Stimulated activated CD8-positive, alpha-beta memory T cell treated with anti-CD3 and anti-CD28 coated beads, Interleukin-4, amount 100 ng/mL, for 4 hours (primary cell): ENCODE measurements at places on chromosomes 3 and 15.

- no peak for DNase-seq
Measured at GRCh38 chr3:185764980-185765370, 59.9 kb downstream of the IGF2BP2 start.

DNA sequence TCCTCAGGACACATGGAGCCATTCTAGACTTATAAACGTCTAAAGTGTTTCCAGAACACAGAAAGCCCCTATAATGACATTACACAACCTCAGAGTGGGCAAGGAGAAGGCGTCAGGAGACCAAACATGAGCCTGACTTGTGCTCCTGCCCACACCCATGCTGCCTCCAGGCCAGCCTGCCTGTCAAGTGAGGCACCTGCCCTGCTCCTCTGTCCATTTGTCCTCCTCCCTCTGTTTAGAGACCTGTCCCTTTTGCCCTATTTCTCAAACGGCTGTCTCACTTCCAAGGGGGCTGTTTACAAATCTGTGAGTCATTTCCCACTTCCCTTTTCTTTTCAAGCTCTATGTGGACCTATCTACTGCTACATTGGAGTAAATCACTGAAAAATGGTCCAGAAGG lies 21.0 kb downstream of the ZDHHC3 start:
- DNase-seq: no peak

GRCh38 chr3:133478624-133479023 lies 78.8 kb downstream of the BFSP2 start:
- no peak for DNase-seq

- no peak for DNase-seq
Measured at GRCh38 chr3:196619223-196619622, 20.3 kb upstream of the NRROS start.

DNA sequence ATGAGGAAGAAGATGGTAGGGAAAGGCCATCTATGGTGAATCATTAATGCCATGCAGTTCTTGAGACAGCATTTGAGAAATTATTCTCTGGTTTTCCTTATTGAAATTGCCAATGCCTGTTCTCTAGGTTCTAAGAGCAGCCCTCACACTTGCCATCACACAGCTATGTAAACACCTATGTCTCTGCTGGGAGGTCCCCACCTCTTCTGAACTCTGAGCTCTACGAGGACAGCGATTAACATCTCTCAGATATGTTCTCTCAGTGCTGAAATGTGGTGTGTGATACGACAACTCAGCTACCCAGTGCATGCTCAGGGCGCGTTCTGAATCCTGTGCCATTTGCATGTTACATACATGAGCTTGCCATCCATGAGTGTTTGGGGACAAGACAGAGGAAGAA lies 131.3 kb upstream of the CTDSPL start:
- no peak for DNase-seq

DNA sequence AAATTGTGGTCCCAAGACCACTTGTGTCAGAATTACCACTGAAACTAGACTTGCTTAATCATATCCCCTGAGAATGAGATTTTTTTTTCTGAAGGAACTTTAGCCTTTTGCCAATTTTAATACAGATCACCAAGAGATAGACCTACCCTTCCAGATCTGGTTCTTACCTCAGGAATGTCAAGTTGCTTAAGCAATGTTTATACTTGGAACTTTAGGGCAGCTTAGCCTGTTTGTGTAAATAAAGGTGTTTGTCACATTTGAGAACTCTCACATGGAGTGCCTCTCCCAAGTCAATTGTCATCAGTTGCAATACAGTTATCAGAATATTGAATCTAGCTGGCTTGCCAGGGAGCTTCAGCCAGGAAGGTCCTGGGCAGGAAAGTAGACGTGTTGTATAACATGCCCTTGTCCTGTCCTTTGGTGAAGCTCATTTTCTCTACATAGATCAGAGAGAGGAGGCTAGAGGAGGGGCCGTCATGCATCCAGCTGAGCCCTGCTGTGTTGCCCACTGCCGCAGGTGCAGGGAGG lies 3.9 kb downstream of the GPD1L start:
- DNase-seq: no peak

- no peak for DNase-seq
Measured at GRCh38 chr3:129690406-129690805, 83.9 kb upstream of the PLXND1 start.

DNA sequence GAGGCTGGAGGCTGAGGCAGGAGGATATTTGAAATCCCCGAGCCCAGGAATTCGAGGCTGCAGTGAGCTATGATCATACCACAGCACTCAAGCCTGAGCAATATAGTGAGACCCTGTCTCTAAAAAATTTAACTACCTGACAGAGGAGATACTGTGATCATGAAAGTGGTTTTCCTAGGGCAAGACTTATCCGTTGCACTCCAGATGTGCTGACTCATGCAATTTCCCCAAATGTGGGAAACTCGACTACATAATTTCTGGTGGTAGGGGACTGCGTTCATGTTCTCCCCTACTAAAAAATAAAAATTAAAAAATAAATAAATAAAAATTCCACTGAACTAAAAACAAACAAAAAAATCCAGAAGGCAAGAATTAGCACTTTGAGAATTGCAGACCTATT lies 271.7 kb downstream of the SHQ1 start:
- no peak for DNase-seq

DNA sequence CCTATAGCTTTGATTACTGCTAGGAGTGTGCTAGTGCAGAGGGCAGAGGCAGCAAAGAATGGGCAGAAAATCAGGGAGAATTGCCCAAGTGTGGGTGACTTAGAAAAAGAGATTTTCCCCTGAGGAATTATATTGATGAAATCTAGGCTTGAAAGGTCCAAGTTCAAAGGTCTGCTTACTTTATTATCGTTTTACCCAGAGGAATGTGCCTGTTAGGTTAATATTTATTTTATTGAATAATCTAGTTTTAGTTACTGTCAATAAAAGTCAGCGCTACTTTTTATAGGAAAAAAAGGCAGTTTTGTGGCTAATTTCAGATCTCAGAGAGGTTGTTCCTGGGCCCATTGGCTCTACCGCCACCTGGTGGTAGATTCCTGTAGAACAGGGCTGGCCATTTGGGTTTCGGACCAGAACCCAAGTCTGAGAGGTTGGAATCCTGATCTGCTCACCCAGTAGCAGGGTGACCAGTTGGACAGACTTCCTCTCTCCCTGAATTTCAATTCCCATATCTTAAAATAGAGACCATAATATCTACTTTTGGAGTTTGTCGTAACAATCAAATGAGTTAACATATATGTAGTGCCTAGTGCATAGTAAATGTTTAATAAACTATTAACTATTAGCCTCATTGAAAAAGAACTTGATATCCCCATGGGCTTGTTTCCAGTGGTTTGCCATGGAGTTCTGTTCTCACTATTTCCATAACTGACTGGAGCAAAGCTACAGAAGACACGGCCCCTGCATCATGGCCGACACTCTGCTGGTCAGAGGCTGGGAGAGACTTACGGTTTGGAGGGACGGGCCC lies 62.7 kb upstream of the ZNF148 start:
- peak; percentile 10 for DNase-seq

DNA sequence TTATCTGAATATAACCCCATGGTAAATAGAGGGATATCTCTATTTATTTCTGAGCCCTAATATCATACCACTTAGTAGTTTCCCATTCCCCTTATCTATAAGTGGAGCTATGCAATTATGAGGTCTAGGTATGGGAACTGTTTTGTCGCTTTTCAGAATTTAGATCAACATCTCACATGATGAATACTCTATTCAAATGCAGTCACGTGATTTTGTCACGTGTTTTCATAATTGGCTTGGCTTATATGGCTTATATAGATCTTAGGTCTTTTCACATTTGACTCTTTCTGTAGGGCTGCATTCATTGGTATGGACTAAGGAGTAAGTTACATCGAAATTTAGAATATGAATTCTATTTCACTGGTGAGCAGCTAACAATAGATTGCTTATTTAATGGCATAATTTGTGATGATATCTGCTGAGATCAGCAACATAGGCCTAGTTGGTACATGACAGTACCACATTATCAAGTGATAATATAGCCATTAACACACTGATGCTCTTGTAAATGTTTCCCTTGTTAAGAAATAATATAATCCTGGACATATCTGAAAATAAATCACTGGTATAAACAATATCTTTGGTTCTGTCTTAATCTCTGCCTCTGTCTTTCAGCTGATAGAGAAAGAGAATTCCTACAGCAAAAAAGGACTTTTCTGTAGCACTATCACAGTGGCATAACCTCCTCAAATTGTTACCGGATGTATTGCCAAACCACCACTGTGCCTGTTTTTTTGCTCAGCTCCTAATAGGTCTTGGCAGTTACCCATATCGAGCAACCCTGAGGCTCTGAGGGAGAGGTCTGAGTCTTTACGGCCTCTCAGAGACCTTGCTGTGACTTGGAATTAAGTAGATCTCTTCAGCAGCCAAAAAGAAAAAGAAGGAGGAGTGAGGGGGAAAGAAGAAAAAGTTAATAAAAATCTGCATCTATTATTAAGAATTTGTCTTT lies 357.1 kb downstream of the ZPLD1 start:
- no peak for DNase-seq

DNA sequence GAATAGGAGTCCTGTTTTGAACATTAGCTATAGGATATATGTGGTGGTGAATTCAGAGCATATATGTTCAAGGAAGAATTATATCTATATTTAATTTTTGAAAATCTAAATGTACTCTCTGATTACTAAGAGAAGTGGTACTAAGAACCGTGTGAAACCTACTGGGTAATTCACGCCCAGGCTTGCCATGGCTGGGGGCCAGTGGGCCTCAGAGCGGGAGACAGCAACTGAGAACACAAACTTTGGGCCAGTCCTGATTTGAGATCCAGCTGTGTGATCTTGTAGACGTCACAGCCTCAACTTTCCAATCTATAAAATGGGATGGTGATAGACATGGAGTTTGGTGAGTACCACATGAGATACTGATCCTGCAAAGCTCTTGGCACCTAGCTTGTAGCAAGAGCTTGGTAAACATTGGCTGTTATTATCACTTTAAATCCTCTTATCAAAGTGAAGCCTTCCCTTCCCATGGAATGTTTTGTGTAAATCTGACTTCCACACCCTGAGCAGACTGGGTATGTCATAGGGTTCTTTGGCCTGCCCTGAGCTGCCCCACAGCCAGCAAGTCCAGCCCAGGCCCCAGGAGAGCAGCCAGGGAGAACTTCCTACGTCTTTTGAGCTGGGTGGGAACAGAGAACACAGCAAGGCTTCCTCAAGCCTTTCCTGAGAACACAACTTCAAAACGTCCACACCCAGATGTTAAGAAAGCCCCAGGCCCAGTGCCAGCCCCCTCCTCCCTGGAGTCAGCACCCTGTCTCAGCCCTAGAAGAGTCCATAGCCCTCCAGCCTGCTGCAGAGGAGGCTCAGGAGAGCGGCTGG lies 8.2 kb upstream of the PAQR5 start:
- DNase-seq: no peak

GRCh38 chr3:97235611-97236315 lies 421.4 kb downstream of the EPHA6 start:
- DNase-seq: no peak

GRCh38 chr3:53772562-53772961 lies 73.7 kb downstream of the CHDH start:
- no peak for DNase-seq

DNA sequence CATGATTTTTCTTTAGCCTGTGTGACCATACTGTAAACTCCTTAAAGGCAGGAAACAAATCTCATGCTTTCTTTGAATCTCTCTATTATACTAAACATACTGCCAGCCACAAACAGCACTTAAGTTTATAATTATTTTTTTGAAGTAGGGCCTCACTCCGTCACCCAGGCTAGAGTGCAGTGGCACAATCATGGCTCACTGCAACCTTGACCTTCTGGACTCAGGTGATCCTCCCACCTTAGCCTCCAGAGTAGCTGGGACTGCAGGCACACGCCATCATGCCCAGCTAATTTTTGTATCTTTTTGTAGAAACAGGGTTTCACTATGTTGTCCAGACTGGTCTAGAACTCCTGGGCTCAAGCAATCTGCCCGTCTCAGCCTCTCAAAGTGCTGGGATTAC lies 14.5 kb upstream of the SLITRK3 start:
- DNase-seq: no peak

DNA sequence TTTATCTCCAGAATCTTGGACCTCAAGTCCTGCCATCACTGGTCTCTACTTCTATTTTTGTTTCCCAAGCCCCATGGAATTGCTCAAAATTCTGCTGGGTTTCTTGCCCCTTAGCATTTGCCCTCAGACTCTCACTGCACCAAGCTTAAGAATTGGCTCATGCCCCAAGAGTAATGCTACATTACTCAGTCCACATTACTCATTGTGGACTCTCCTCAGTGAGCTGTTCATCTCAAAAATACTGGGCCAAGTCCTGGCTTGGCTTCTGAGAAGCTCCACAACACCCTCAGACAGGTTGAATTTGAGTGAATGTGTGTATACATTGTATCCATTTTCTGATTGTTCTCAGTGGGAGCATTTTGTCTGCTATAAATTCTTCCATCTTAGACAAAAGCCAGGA lies 364.4 kb upstream of the ARHGEF26 start:
- no peak for DNase-seq

GRCh38 chr3:87225659-87226058 lies 1.4 kb upstream of the CHMP2B start:
- DNase-seq: no peak

- DNase-seq: no peak
Measured at GRCh38 chr15:23069496-23070166, 30.3 kb upstream of the TUBGCP5 start.

DNA sequence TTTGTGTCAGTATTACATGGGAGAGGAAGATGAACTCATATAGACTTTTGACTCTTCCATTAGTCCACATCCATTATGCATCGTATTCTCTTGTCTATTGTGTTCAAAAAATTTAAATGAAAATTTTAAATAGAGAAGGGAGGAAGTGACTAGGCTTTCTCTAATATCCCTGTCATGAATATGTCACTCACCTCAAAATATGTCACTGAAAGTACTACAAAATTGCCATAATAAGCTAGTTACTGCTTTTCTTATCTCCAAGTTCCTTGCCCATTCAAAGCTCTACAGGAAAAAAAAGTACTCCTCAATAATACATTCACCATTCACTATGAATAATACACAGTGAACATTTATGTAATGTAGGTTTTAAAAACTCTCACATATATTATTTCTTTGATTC lies 22.3 kb upstream of the GHSR start:
- DNase-seq: no peak

GRCh38 chr3:87287011-87287410 lies 10.6 kb upstream of the POU1F1 start:
- DNase-seq: no peak

- DNase-seq: no peak
Measured at GRCh38 chr3:172052405-172052804, 13.0 kb downstream of the FNDC3B start.

DNA sequence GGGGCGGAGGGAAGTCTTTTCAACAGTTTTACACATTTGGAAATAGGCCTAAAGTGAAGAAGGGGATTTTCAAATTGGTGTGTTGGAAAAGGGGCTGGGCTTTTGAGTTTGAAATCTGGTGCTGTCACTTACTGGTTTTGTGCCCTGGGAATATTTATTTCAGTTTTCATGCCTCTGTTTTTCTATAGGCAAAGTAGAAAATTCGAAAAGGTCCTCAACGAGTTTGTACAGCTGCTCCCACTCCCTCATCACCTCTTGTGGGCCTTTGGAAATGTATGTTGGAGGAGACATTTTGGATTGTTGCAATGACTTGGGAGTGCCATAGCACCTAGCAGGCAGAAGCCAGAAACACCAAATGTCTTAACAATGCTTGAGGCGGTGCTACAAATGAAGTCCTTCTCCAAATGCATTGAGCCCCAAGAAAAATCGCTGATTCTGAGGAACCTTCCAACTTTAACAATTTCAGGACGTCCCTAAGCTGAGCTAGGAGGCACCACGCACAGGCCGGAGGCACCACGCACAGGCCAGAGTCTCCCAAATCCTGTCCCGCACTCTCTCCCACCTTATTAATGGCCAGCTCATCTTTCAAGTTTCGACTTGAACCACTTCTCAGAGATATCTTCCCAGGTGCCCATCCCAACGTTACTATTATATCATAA lies 639 bp upstream of the POLR2M start:
- no peak for DNase-seq
